IPS DF 6.9 (cell line): ENCODE measurements at places on chromosomes 1 and 21.
A peak's percentile ranks its signal among the peaks of the same experiment; 100 is the strongest.

DNA sequence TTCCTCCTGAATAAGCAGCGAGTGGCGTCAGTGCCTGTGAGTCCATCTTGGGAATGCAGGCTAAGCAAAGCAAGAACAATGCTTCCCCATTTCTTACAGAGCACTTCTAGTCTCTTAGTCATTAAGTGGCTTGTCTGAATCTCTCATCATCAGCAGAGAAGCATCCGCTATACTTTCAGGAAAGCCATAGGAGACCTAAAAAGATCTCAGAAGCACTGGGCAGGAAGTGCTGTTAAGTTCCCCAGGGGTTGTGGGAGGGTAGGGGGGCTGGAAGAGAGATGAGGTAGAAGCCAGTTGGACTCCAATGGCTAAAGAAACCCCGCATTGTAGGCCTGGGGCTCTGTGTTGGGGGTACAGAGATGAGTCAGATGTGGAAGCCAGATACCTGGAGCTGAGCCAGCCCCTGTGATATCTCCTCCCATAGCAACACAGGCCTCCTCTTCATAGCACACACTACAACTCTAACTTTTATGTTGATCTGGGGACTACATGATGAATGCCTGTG lies 44.9 kb downstream of the SYT6 start:
- no peak for DNase-seq
- peaks cover 11% of the 10 kb centered on the region for H3K36me3 ChIP-seq
- H3K4me3 ChIP-seq = no peak overlapping the region
- H3K4me1 ChIP-seq = peaks cover 7% of the 10 kb centered on the region
- no peaks in the 10 kb centered on the region for H3K27me3 ChIP-seq

DNA sequence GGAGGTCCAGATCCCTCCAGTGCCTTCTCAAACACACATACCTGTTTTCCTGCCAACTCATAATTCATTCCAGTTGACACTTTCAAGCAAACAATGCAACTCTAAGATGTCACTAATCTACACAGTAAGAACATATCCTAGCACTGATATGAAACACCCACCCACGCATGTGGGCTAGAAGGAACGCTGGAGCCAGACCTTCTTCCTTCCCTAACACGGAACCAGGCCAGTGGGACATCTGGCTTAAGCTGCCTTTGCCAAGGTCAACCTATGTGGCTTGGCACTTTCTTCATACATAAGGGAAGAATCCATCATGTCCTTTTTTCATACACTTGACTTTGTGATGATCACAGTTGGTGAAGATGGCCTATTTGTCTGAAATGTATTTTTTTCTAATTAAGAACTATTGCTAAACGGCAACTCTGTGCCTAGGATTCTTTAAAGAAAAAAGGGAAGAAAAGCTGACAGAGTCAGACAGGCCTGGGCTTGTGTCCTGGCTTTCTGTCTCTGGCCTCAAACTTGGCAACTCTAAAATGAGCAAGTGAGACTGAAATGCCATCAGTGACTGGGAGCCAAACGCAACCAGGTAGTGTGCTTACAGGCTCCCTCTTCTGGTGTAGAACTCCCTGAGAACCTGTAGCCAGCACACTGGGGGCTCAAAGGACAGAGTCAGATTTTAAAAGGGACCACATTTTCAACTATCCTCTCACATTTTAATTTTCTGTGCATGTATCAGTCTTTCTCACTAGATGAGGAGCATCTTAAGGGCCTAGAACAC lies 92.6 kb upstream of the BEND5 start:
- no peak overlapping the region for H3K4me3 ChIP-seq
- H3K27me3 ChIP-seq = no peaks in the 10 kb centered on the region
- H3K27ac ChIP-seq = no peak overlapping the region
- H3K36me3 ChIP-seq = no peaks in the 10 kb centered on the region
- DNase-seq = no peak

DNA sequence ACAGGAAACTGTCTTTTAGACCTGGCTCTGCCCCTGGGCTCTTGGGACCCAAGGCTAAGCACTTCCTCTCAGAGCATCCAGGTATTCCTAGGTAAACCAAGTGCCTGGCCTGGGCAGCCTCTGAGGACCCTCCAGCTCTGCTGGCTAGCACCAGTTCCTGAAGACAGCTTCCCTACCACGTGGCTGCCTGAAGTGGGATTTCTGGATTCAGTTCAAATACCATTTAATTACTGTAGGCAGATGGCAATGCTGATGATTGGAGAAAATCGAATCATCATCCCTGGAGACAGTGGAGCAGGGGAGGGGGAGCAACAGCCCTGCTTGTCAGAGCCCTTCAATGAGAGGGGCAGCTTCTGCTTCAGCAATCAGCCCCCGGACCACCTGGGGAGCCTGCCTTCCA lies 11.9 kb downstream of the KIF21B start:
- peaks cover 9% of the 10 kb centered on the region for H3K4me1 ChIP-seq
- H3K36me3 ChIP-seq = no peaks in the 10 kb centered on the region
- no peak overlapping the region for H3K4me3 ChIP-seq
- DNase-seq = no peak
- H3K27me3 ChIP-seq = no peaks in the 10 kb centered on the region

GRCh38 chr1:150621497-150622302 lies 7.7 kb downstream of the ENSA start:
- H3K36me3 ChIP-seq = peaks cover 25% of the 10 kb centered on the region; the same call in 1 of the 2 replicates
- no peak overlapping the region for H3K27ac ChIP-seq
- H3K27me3 ChIP-seq = no peaks in the 10 kb centered on the region
- H3K4me3 ChIP-seq = no peak overlapping the region
- DNase-seq = no peak

- no peak overlapping the region for H3K27ac ChIP-seq
- no peak overlapping the region for H3K4me3 ChIP-seq
- DNase-seq = peak; percentile 25
Observed at GRCh38 chr1:153422450-153423068, 6.2 kb downstream of the S100A7A start.

- H3K27ac ChIP-seq = no peak overlapping the region
- H3K4me3 ChIP-seq = no peak overlapping the region
- no peaks in the 10 kb centered on the region for H3K27me3 ChIP-seq
- no peak for DNase-seq
- H3K4me1 ChIP-seq = no peaks in the 10 kb centered on the region
- peaks cover 5% of the 10 kb centered on the region; the same call in 1 of the 2 replicates for H3K36me3 ChIP-seq
Observed at GRCh38 chr21:31682620-31683019, 23.1 kb downstream of the SOD1 start.

DNA sequence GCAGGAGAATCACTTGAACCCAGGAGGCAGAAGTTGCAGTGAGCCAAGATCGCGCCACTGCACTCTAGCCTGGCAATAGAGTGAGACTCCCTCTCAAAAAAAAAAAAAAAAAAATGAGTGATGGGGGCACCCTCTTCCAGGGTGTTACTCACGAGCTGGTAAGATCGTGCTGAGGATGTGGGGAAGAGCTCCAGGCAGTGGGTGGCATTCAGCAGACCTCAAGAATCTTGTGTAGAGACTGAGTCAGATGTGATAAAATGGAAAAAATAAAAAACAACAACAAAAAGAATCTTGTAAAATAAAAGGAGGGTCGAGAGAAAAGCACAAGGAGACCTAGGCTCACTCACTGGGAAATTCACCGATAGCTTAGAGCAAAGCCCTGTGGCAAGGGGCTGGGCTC lies 38.5 kb downstream of the EPHA2 start:
- no peaks in the 10 kb centered on the region for H3K36me3 ChIP-seq
- no peak for DNase-seq
- no peak overlapping the region for H3K4me3 ChIP-seq
- no peak overlapping the region for H3K27ac ChIP-seq

GRCh38 chr1:112770724-112771123 lies 55.6 kb upstream of the PPM1J start:
- H3K4me3 ChIP-seq = no peak overlapping the region
- no peak overlapping the region for H3K27ac ChIP-seq
- no peak for DNase-seq
- H3K27me3 ChIP-seq = no peaks in the 10 kb centered on the region

DNA sequence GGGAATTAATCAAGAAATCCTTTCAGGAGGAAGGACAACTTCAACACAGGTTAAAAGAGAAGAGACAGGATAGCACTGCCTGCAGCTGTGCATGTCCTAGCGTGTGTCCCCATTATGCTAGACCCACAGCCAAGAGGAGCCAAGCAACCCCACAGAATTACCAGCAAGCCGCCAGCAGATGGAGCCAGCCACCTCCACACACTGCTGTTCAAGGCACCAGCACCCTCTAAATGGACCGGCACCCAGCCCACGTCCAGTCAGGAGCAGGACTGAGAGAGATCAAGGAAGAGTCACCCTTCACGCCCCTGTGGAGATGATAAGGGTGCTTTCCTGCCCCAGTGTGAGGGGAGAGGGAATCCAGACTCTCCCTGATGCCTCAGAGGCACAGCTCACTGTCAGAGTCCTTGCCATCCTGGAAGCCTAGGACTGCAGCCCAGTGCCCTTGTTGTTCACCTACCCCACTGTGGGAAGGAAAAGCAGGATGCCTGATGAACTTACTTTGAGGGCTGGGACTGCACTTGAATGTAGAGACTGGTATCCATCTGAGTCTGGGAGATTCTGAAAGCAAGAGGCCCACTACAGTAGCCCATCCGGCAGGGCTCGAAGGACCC lies 37.1 kb upstream of the CTTNBP2NL start:
- no peaks in the 10 kb centered on the region for H3K27me3 ChIP-seq
- H3K4me1 ChIP-seq = no peaks in the 10 kb centered on the region; the same call in 1 of the 2 replicates
- H3K36me3 ChIP-seq = no peaks in the 10 kb centered on the region
- H3K27ac ChIP-seq = no peak overlapping the region
- peak; percentile 61 for DNase-seq
- no peak overlapping the region for H3K4me3 ChIP-seq

DNA sequence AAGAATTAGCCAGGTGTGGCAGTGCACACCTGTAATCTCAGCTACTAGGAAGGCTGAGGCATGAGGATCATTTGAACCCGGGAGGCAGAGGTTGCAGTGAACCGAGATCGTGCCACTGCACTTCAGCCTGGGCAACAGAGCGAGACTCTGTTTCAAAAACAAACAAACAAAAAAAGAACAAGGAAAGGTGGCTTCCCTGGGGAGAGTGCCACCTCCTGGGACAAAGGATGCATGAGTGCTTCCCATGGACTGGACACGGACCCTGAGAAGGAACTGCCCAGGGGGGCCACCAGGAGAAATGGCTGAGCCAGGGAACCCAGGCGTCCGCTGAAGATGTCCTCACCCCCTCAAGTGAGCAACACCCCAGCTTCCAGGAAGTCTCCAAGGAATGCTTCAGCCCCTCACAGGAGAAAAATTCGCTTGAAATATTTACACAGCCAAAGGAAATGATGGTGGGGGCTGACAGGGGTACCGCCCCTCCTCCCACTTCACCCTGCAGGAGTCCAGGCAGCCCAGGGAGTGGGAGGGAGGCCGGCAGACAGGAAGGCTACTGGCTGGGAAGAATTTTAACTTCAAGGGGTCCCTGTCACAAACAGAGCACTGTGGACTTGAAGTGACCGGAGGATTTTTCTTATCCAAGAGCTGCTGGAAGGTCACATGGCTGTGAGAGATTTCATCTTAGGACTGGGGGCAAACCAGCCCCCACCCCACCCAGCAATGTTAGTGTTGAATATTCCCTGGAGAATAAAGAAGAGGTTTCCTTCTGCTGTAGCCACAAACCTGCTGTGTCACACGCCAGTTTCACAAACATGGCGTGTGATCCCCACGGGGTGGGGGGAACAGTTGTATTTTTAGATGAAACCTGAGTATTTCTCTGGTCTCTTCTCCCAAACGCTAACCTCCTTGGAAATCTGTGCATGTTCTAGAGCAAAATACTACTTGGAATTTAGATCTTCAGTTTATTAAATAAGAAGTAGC lies 90.8 kb upstream of the SLC25A33 start:
- H3K27me3 ChIP-seq = no peaks in the 10 kb centered on the region
- H3K4me1 ChIP-seq = no peaks in the 10 kb centered on the region
- no peak overlapping the region for H3K4me3 ChIP-seq
- no peaks in the 10 kb centered on the region for H3K36me3 ChIP-seq

GRCh38 chr1:24250224-24250623 lies 63.1 kb upstream of the IFNLR1 start:
- H3K27ac ChIP-seq = no peak overlapping the region
- no peak overlapping the region for H3K4me3 ChIP-seq
- DNase-seq = no peak

DNA sequence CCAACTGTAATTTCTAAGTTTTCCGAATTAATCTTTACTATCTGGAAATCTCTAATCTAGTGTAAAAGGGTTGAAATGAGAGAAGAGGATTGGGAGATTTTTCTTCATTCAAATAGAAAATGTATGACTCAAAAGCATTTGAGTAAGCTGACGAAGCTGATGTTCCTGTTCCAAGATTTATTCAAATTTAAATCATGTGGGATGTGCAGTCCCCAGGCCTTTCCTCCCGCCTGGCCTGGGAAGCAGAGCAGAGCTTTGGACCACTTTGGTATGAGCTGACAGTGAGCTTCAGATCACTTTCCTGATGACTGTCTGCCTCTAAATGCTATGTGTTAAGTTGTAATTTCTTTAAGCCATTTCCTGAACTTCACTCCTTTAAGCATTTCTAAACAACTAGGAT lies 192.0 kb downstream of the DHRS3 start:
- no peak overlapping the region for H3K27ac ChIP-seq
- H3K4me1 ChIP-seq = no peaks in the 10 kb centered on the region
- no peak overlapping the region for H3K4me3 ChIP-seq
- no peak for DNase-seq

- H3K36me3 ChIP-seq = no peaks in the 10 kb centered on the region
- no peaks in the 10 kb centered on the region for H3K4me1 ChIP-seq
- H3K27me3 ChIP-seq = no peaks in the 10 kb centered on the region
- DNase-seq = no peak
Observed at GRCh38 chr1:119808491-119808890, 2.8 kb downstream of the REG4 start.

DNA sequence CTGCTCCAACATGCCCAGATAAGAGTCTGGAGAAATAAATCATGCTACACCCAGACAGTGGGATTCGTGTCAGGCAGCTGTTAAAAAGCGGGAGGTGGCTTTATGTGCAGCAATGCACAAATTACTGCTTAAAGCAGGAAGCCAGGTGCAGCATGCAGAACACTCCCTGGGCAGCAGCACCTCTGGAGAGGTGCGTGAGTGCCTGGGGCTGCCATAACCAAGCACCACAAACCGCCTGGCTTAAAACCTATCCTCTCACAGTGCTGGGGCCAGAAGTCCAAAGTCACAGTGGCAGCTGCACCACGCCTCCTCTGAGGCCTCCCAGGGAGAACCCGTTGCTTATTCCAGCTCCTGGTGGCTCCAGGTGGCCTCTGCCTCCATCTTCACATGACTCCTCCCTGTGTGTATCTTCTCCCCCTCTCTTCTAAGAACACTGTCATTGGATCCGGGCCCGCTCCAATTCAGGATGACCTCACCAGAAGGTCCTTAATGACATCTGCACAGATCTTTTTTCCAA lies 115.6 kb downstream of the SIK1 start:
- H3K4me3 ChIP-seq = no peak overlapping the region
- no peaks in the 10 kb centered on the region for H3K27me3 ChIP-seq
- H3K4me1 ChIP-seq = peaks cover 6% of the 10 kb centered on the region; the same call in 1 of the 2 replicates
- H3K36me3 ChIP-seq = no peaks in the 10 kb centered on the region

- H3K27ac ChIP-seq = no peak overlapping the region
- no peak overlapping the region for H3K4me3 ChIP-seq
- H3K36me3 ChIP-seq = no peaks in the 10 kb centered on the region
Observed at GRCh38 chr1:153081736-153082135, 10.3 kb upstream of the SPRR2B start.
